ENCODE measurements at places on chromosomes 4 and X. TPM values are rescaled to one million over a fixed set of nuclear protein-coding genes. Genes with fewer than 3 reads are reported as not detected.

The HS3ST1 gene
- total RNA-seq = not detected

The PPP4R3C gene
- not detected for total RNA-seq

The IBSP gene
- not detected for total RNA-seq

GRCh38 chr4:3442959-3443749 lies 1.4 kb downstream of the HGFAC start:
- DNase-seq = peak; percentile 71

GRCh38 chr4:58564695-58565475 lies 1454.7 kb upstream of the IGFBP7 start:
- no peak for DNase-seq

- no peak for DNase-seq
Observed at GRCh38 chr4:1416051-1416947, 10.1 kb upstream of the NKX1-1 start.

All from activated naive CD4-positive, alpha-beta T cell treated with anti-CD3 and anti-CD28 coated beads for 36 hours (primary cell).